ENCODE measurements at places on chromosomes 5 and 9.

- no peak for DNase-seq
Observed at GRCh38 chr9:136309101-136309801, 5.4 kb upstream of the CCDC187 start.

- DNase-seq = peak; percentile 74
Observed at GRCh38 chr9:136544964-136545691, 720 bp downstream of the NOTCH1 start.

DNA sequence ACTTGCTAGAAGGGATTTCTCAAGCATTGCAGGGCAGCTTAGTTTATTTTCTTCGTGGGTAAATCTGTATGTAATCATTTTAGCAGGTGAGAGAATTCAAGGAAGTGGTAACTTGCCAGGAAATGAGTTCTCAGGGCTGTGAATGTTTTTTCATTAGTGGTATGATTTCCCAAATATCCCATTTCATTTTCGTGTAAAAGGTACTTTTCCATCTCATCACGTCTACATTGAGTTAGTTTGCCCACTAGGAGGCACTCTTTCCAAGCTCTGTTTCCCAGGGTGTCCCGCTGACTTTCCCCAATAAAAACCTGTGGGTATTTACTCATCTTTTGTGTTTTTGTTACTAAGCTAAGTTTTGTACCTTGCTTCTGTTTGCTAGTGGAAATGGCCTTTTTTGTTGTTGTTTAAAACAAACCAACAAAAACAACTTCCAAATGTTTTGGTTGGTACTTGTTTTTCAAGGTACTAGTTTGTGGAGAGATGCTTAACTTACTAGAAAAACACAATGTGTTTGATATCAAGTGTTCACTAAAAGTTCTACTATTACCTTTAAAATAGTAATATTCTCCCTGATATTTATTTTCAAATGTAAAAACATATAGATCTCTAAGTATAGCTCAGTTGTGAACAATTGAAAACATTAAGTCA is 373.6 kb downstream of the ADGRV1 start:
- DNase-seq = peak; percentile 4

GRCh38 chr5:38719916-38720315 is 125.9 kb upstream of the OSMR start:
- DNase-seq = no peak

- no peak for DNase-seq
Observed at GRCh38 chr5:75446068-75446467, 65.4 kb downstream of the CERT1 start.

DNA sequence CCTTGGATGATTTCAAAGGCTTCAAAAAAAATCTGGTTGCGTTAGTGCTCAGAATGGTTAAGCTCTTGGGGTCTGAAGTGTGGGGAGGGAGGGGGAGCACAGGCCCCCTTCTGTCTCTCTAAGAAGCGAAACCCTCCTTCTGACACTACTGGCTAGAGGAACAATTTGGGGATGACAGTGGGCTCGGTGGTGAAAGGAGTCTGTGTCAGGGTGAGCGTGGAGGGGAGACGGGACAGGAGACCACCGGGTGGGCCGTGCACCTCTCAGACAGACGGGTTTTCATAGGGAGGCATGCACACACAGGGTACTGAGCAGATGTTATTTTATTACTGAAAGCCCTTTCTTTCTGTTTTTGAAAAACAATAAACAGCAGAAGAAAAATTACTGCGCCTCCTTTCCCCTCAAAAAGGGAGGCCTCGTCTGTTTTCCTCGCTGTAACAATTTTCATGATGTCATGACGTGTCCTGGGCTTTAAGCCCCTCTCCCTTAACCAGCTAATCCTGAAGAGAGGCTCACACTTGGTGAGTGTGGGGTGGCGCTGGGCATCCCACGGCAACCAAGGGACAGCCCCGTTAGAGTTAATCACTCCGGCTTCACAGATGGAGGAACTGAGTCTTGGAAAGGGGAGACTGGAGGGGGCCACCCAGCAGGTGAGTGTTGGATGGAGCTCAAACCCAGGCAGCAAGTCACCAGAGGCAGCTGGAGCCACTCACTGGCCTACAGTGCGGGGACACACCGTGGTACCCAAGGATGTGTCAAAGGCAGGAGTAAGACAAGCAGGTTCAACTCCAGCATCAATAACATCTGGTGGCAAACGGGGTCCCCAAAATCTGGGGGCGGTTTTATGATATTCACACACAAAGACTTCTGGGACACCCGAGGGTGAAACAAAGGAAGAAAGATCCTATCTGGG is 53.4 kb downstream of the PTCH1 start:
- no peak for DNase-seq

- DNase-seq = no peak
Observed at GRCh38 chr5:72145348-72145747, 38.1 kb downstream of the MAP1B start.

DNA sequence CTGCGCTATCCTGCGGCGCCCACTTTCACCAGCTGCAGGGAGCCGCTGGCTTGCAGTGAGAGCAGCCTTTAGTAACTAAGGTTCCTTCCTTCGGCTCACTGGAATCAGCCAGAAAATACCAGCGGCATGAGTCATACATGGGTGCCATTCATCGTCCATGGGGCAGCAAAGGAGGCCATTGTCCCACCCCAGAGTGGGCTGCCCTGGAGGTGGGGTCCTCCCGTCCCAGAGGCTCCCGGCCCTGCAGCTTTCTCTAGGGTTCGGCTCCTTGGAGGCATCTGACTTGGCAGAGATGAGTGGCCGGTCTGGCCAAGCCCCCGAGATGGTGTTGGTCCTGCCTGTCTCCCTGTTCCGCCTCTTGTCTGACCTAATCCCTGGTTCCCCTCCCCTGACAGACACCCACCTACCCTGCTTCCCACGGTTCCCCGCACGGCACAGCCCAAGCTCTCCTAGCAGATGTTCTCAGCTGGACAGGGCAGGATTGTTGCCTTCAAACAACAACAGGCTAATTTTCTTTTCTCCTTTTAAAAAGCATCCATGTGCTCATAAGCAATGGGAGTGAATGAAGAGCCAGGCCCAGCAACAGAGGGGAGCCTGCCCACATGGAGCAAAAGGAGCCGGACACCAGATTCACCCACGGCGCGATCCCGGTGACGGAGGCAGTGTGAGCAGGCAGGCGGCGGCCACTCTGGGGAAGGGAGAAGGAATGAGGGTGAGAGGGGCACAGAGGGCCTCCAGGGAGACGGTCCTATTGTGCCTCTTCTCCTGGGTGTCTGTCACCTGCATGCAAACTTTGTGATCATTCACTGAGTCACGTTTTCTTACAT is 97.0 kb upstream of the COL5A1 start:
- DNase-seq = no peak

DNA sequence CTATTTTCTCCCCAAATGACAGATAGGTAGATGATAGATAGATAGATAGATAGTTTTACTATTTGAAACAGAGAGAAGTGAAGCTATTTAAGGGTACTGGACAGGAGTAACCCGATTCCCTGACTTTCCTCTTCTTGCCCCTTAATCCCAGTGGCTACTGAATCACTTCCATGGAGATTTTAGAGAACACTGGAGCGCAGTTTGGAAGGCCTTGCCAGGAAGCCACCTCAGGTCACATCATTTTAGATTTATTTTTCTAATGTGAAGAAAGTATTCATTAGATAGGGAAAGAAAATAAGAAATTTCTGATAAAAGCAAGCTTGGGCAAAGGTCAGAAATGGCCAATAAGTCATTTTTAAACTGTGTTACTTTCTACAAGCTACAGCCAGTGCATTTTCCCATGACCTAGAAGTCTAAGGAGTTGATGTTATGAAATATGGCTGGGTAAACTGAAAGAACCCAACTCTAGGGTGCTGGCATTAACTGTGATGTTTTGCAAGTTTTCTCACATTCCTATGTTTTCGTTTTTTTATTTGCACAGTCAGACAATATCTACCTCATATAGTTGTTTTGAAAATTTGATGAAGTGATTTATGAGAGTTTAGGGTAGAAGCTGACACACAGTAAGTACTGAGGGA is 544.7 kb upstream of the PTGER4 start:
- no peak for DNase-seq

GRCh38 chr5:139443831-139444453 is 4.6 kb upstream of the DNAJC18 start:
- DNase-seq = no peak

DNA sequence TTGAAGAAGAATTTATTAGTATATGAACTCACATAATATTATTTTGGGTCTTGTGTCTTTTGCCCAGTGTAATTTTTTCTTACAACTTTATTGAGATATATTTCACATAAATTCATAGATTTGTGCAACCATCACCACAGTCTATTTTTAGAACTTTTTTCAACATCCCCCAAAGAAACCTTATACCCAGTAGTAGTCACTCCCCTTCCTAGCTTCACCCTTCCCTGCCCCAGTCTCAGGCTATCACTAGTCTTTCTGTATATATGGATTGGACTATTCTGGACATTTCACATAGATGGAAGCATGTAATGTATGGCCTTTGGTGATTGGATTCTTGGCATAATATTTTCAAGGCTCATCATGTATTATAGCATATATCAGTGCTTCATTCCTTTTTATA is 67.8 kb downstream of the MAN2A1 start:
- DNase-seq = no peak
